ENCODE measurements at places on chromosomes 12 and 14. TPM values are rescaled to one million over a fixed set of nuclear protein-coding genes. Genes with fewer than 3 reads are reported as not detected.

GRCh38 chr12:20549108-20549719 is 145.9 kb upstream of the SLCO1C1 start:
- no peak for DNase-seq

DNA sequence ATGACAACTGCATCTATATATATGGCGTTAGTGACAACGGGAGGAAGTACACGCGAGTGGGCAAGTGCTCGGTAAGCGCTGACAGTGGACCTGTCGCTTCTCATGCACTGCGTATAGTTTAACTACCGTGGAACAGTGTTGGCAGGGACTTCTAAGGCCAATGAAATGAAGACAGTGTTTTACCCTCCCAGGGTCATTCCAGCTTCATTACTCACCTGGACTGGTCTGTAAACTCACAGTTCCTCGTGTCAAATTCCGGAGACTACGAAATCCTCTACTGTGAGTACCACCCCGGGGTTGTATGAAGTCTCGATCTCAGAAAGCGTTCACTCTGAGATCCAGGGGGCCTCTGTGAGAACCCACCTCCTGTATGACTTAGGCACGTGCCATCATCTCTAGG is 129.2 kb upstream of the EVL start:
- DNase-seq, result no peak

GRCh38 chr14:30223385-30223785 is 295.7 kb upstream of the PRKD1 start:
- DNase-seq, result no peak

GRCh38 chr12:131082290-131083194 is 128.8 kb downstream of the ADGRD1 start:
- no peak for DNase-seq

DNA sequence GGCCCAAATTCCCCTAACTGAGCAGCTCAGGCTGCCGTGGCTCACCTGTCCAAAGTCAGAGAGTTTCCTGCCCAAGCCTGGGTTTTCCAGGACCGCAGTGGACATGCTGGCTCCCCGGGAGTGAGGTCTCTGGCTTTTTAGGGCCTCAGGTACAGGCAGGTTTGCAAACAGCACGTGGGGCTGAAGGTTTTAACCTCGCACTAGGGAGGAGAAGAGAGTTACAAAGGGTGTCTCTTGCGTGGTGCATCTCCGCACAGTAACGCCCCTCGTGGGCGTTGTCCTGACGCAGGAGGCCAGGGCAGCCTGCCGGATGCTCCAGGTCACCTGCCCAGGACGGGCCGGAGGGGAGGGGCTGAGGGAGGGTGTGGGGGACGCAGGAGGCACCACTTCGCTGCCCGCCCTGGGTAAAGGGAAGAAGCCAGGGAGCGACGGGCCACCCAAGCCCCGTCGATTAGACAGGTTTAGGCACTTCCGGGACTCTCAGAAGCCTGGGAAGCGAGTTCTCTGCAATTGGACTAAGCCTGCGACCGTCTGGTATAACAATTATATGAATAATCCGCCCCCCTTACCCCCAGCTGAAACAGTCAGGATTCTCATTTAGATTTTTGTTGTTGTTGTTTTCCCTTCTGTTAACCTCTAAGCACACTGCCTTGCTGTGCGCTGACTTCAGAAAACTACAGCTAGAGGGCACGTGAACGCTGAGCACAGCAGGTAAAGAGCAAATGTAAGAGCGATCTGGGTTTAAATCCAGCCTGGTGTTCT is at the start of gene PAH:
Gene PAH, minus strand, starts transcription at position 219 of the 762 bp plus-strand sequence. Its CDS starts 114 bp downstream, at position 105.
- DNase-seq, result peak; percentile 21

DNA sequence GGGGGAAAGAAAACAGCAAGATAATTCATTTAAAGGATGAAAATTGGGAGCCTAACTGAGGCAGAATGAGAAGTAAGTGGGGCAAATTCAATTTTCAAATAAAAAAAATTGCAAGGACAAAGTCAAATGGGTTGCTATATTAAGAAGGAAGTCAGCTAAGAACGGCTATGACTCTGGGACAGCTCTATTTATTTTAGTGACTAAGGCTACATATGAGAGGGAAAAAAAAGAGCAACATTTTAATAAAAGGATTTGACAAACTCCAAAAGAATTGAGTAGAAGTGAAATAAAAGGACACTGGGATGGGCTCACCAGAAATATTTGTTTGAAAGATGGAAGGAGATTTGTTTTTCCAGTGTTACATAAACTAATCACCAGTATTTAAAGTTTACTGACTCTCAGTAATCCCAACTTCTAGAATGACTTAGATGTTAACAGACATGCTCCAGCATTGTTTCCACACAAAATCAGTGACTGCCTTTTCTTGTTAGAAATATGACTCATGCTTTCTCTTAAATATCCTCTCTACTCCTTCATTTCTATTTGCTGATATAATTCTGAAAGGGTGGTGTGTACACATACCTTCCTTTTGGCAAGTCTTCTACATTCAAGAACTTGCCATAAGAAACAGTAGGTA is 198.5 kb downstream of the SLC25A21 start:
- no peak for DNase-seq

GRCh38 chr14:71628433-71628832 is 303.8 kb upstream of the RGS6 start:
- no peak for DNase-seq

- no peak for DNase-seq
Measured at GRCh38 chr14:77086017-77086727, 11.9 kb upstream of the CIPC start.

DNA sequence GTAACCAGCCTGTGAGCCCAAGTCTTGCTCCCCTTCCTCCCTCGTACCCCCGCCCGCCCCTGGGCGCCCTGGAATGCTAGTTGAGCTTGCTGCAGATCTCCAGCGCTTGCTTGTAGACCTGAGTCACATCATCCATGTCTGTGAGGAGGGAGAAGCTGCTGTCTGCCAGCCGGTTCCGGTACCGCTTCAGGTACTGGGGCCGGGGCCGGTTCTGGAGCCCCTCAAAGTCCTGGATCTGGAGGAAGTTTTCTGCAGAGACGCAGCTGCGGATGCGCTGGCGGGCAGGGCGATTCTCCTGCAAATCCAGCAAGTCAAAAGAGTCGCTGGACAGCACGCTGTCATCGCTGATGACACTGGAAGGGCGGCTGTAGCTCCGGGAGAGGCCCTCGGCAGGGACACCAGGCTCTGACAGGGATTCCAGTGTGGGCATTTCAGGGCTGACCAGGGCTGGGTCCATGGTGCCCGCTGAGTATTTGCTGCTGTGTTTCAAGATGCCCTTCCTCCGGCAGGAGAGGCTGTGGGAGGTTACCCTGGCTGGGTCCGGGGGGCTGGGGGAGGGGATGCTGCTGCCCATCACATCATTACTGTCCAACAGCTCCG is 71.9 kb downstream of the NUAK1 start:
- no peak for DNase-seq

GRCh38 chr14:100406505-100407131 is 83.5 kb downstream of the SLC25A47 start:
- DNase-seq, result peak; percentile 54

DNA sequence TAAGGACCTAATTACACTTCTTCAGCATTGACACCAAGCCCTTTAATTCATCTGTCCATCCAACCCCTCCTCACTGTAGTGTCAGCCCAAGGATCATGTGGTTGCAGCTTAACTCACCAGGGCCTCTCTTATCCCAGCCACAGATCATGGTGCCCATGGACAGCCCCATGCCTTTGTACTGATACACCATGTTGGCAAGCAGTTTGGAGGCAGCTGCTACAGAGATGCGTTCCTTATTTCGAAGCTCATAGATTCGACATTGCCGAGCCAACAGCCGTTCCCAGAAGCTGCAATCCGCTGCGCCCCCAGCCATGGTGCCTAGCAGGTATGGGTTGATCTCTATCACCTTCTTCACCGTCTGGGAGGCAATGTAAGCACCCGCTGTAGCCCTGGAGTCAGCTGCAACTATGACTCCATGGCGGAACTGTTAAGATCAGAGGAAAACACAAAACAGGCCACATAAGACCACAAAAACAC is 1.4 kb downstream of the PSMB5 start:
- DNase-seq, result no peak

GRCh38 chr12:116482859-116483258 is 76.3 kb upstream of the MAP1LC3B2 start:
- DNase-seq, result no peak

DNA sequence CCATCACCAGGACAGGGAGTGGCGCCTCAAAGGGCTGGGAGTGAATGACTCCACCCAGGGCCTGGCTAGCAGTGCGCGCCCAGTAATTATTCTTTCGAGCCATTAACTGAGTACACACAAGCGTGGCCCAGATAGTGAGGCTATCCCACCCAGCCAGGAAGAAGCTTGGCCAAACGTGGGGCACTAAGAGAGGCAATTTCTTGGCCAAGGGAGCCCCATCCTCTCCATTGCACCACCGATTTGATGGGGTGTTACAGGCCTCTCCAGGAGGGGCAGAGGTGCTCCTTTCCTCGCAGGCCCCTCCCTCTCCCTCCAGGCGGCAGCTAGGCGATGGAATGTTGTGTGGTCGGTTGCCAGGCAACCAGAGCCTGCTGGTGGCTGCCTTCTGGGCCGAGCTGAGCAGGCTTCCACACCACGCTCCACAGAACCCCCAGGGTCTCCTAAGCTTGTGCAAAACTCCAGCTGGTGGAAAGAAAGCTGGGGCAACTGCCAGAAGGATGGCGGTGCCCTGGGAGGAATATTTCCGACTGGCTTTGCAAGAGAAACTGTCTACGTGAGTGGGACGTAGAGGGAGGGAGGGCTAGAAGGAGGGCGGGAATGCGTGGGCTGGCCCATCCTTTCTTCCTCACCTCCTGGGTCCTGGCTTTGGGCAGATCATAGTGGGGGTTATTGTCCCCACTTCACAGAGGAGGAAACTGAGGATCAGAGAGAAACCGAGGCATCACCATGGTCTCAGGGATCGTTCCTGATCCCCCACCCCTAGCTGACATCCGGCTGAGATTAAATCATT is at the start of gene CFAP73:
Gene CFAP73, plus strand, starts transcription at position 364 of the 790 bp plus-strand sequence. Its CDS starts 134 bp downstream, at position 498.
- no peak for DNase-seq

- DNase-seq, result no peak
Measured at GRCh38 chr12:89895101-89895500, 186.5 kb upstream of the ATP2B1 start.

DNA sequence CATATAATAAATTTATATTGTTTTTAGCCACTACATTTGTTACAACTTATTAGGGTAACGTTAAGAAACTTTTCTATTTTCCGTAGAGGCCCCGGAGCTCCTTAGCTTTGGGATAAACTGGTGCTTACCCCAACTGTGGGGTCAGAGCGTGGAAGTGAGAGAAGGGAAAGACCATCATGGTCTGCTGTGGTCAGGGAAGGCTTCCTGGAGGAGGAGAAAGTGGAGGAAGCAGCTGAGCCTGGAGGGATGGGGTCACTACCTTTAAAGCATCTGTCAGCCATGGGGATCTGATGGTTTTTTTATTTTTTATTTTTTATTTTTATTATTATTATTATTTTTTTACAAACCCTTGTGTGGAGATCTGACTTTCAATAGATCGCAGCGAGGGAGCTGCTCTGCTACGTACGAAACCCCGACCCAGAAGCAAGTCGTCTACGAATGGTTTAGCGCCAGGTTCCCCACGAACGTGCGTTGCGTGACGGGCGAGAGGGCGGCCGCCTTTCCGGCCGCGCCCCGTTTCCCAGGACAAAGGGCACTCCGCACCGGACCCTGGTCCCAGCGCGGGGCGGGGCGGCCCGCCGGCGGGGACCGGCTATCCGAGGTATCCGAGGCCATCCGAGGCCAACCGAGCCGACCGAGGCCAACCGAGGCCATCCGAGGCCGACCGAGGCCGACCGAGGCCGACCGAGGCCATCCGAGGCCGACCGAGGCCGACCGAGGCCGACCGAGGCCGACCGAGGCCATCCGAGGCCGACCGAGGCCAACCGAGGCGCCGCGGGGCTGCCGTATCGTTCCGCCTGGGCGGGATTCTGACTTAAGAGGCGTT is 1101.2 kb upstream of the TMEM132C start:
- DNase-seq, result peak; percentile 75

GRCh38 chr14:105087308-105087962 is 22.2 kb upstream of the GPR132 start:
- DNase-seq, result no peak

- DNase-seq, result no peak
Measured at GRCh38 chr14:69675877-69676416, 64.6 kb downstream of the SUSD6 start.

DNA sequence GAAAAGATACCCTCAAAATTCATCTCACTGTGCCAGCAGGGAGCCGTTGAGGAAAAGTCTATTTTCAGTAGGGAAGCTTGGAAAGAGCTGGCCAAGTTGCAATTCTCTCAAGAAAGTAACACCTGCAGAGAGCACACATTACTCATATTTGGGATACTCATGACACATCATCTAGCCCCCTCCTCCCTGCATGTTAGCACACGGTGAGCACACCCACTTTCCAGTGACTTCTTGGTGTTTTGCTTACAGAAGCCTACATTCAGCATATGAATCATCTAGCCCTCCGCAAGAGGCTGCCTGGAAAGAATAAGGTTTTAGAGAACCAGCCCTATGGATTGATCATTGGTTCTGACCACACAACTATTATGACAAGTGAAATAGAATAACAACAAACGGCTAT is 124.5 kb downstream of the PTPRO start:
- no peak for DNase-seq

DNA sequence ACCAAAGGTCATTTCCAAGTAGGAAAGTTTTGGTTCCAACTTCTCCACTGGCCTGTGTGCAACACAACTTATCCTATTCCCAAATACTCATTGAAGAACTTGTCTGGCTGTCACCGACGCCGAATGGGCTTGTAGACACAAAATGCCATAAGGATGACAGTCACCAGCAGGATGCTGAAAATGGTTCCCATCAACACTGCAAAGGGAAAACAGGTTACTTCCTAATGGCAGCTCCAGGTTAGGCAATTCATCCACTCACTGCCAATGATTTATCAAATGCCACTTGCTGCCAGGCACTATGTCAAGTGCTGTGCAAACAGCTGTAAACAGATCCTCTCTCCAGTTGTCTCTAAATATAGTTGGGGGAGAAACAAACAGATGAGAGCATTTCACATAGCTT is 6.1 kb downstream of the C12orf76 start:
- DNase-seq, result no peak

Gene SIRT4
- 1.2 TPM for total RNA-seq

Gene KRT72
- 0.44 TPM for total RNA-seq

Gene RFLNA
- total RNA-seq, result not detected

Gene CCDC38
- not detected for total RNA-seq

Gene TMEM117
- total RNA-seq, result 0.86 TPM

Gene MIP
- not detected for total RNA-seq

Gene MANSC4
- not detected for total RNA-seq

Data from activated CD8-positive, alpha-beta T cell treated with anti-CD3 and anti-CD28 coated beads, Interleukin-2, amount 10 ng/mL, durations not matched to agents 7 days and 5 days (primary cell).